ENCODE measurements at places on chromosomes 1 and 21. TPM values are rescaled to one million over a fixed set of nuclear protein-coding genes. Genes with fewer than 3 reads are reported as not detected.

The SYT2 gene
- total RNA-seq: not detected

DNA sequence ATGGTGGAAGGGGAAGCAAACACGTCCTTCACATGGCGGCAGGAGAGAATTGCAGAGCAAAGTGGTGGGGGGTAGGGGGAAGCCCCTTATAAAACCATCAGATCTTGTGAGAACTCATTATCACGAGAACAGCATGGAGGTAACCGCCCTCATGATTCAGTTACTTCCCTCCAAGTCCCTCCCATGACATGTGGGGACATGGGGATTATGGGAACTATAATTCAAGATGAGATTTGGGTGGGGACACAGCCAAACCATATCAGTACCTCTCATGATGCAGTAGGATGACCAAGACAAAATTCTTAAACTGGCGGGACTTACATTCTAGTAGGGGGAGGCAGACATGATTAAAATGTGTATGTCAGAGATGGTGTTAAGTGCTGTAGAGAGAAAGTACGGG, 38.8 kb downstream of the WNT4 start:
- H3K36me3 ChIP-seq: peaks cover 2% of the 10 kb centered on the region
- no peak for DNase-seq
- no peaks in the 10 kb centered on the region for H3K27me3 ChIP-seq
- peaks cover 46% of the 10 kb centered on the region for H3K4me1 ChIP-seq
- H3K4me3 ChIP-seq: peak overlapping the region; percentile 67

- H3K4me3 ChIP-seq: no peak overlapping the region
- H3K27ac ChIP-seq: peak overlapping the region; percentile 84
- H3K4me1 ChIP-seq: peaks cover 49% of the 10 kb centered on the region
- no peaks in the 10 kb centered on the region for H3K27me3 ChIP-seq
- DNase-seq: no peak
These were observed 22.5 kb downstream of the MIER1 start for GRCh38 chr1:66947267-66947666.

GRCh38 chr1:99943223-99943794, 26.5 kb upstream of the SLC35A3 start:
- H3K27me3 ChIP-seq: no peaks in the 10 kb centered on the region
- no peak overlapping the region for H3K4me3 ChIP-seq
- no peak overlapping the region for H3K27ac ChIP-seq

GRCh38 chr1:42335809-42336518, 929 bp upstream of the FOXJ3 start:
- H3K4me1 ChIP-seq: peaks cover 46% of the 10 kb centered on the region
- DNase-seq: no peak
- peak overlapping the region; percentile 91 for H3K4me3 ChIP-seq
- no peaks in the 10 kb centered on the region for H3K27me3 ChIP-seq
- no peaks in the 10 kb centered on the region for H3K36me3 ChIP-seq
- H3K27ac ChIP-seq: peak overlapping the region; percentile 94

All from naive thymus-derived CD8-positive, alpha-beta T cell (primary cell).